ENCODE measurements at places on chromosomes 7 and 10. TPM values are rescaled to one million over a fixed set of nuclear protein-coding genes. Genes with fewer than 3 reads are reported as not detected.
A peak's percentile ranks its signal among the peaks of the same experiment; 100 is the strongest.

TAS2R4 gene
- 1.3 TPM for total RNA-seq

DNA sequence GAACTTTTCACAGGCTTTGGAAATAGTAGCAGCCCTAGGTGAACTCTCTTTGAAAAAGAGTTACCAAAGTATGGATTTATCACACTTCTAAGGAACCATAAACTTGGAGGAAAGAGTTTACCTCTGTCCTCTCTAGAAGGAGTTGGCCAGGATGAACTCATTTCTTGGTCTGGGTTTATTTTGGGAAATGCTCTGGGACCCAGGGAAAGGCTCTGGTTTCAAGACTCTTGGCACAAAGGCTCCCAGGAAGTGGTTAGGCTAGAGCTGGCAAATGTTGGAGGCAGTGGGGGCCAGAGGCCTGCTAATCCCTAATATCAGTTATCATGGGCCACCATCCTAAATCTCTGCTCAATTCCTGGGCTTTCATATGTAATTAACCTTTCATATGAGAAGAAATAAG, 36.3 kb upstream of the CDK6 start:
- no peaks in the 10 kb centered on the region for H3K27me3 ChIP-seq
- no peaks in the 10 kb centered on the region for H3K36me3 ChIP-seq
- no peaks in the 10 kb centered on the region for H3K4me1 ChIP-seq
- H3K27ac ChIP-seq = no peak overlapping the region

DNA sequence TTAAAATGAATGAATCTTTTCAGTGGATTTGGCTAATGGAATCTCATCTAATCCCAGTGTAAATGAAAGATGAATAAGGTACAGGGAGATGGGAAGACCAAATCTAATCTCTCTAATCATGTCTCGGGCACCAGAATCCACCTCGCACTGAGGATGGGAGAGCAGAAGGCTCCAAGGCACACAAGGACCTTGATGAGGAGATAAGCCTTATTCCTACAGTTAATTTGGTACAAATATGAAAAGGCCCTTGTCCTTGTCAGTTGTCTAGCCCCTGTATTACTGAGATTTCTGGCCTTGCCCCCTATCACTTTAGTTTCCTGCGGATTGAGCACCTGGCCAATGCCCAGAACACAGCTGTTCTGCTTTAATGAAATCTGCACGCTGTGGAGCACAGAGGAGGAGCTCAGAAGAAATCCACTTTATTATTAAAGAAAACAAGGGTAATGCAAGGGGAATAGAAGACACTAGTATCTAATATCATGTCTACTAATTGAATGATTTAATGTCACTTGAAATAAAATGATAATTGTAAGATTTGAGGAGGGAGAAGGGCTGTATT, 321.4 kb upstream of the HGF start:
- no peaks in the 10 kb centered on the region for H3K4me1 ChIP-seq
- no peak for DNase-seq
- H3K27me3 ChIP-seq = no peaks in the 10 kb centered on the region
- H3K4me3 ChIP-seq = no peak overlapping the region

SLC26A4 gene
- total RNA-seq = 0.33 TPM

DNA sequence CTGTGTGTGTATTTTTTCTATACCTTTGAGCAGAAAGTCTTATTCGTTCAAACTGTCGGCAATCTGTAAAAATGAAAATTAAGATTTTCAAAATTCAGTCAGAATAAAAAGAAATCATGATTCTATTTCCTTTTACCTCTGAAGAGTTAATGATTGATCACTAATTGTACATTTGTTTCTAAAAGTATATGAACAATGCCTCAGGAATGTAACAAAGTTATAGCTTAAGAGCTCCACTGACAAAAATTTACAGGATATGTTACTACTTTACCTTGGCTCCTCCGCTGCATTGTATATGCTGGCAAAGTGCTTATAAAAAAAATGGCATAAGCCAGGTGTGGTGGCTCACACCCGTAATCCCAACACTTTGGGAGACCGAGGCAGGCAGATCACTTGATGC, 225.7 kb downstream of the VTI1A start:
- H3K4me3 ChIP-seq = no peak overlapping the region
- DNase-seq = no peak
- no peaks in the 10 kb centered on the region for H3K27me3 ChIP-seq
- H3K27ac ChIP-seq = no peak overlapping the region
- H3K36me3 ChIP-seq = no peaks in the 10 kb centered on the region
- H3K4me1 ChIP-seq = no peaks in the 10 kb centered on the region

DNA sequence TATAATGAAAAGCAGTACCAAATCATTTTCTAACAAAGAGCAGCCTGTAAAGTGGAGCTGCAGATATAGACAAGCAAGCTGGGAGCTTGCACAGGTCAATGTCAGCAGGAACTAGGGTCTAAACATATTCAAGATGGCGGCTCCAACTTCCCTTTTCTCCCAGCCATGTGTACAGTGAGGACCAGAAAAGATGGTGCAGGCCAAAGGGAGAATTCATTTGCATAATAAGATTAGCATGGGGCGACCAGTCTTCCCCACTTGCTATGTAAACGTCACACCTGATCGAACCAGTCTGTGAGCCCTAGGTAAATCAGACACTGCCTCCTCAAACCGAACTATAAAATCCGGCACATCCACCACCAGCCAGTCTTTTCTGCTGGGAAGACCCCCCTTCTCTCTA, 4.4 kb upstream of the RAPGEF5 start:
- H3K27me3 ChIP-seq = no peaks in the 10 kb centered on the region
- H3K4me3 ChIP-seq = no peak overlapping the region
- peaks cover 19% of the 10 kb centered on the region for H3K4me1 ChIP-seq
- no peak for DNase-seq

GRCh38 chr7:106177300-106177690, 65.2 kb upstream of the SYPL1 start:
- H3K36me3 ChIP-seq = no peaks in the 10 kb centered on the region
- H3K4me1 ChIP-seq = peaks cover 22% of the 10 kb centered on the region
- H3K27me3 ChIP-seq = no peaks in the 10 kb centered on the region

DNA sequence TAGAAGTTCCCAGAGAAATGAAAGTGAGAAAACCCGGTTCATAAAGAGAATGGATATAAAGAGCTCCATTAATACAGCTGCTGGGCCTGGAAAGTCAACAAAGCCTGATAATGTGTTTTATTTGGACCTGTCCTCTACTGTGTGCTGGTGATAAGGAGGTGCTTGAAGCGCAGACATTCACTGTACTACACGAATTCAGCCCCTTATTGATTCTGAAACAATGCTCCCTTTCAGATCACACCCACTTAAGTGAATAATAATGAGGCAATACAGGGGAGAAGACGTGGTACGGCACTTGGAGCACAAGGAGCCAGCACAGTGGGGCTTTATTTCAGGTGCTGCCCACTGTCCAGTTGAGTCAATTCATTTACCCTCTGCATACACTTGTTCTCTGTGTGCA, 260.8 kb downstream of the FGFR2 start:
- no peaks in the 10 kb centered on the region for H3K27me3 ChIP-seq
- H3K36me3 ChIP-seq = no peaks in the 10 kb centered on the region
- H3K4me1 ChIP-seq = peaks cover 19% of the 10 kb centered on the region
- no peak for DNase-seq

SRPK2 gene
- total RNA-seq = 23.4 TPM

DNA sequence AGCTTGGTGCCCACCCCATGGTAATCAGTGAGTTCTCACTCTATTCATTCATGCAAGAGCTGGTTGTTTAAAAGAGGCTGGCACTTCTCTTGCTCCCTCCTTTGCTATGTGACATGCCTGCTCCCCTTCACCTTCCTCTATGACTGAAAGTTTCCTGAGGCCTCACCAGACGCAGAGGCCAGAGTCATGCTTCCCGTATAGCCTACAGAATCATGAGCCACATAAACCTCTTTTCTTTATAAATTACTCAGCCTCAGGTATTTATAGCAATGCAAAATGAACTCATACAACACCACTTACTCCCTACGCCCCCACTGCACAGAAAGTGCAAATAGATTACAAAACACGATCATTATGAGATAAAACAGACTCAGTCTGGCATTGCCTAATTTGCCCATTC, 39.0 kb downstream of the SEC61G start:
- H3K27ac ChIP-seq = no peak overlapping the region
- DNase-seq = no peak
- H3K36me3 ChIP-seq = no peaks in the 10 kb centered on the region
- H3K27me3 ChIP-seq = no peaks in the 10 kb centered on the region
- no peak overlapping the region for H3K4me3 ChIP-seq
- no peaks in the 10 kb centered on the region for H3K4me1 ChIP-seq

DNA sequence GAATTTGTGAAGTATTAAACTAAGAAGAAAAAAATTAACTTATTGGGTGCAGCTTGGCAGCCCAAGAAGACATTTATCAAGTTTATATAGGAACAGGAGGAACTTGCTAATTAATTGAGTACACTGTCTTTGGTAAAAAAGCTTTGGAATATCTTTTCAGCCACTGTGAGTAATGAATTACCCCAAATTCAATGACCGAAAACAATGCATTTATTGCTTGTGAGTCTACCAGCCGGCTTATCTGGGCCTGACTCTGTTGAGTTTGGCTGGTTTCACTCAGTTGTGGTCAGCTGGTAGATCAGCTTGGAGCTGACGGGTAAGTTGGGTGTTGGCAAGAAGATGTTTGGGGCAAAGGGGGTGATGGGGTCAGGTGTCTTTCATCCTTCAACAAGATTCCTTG, 11.6 kb downstream of the GNG11 start:
- H3K4me3 ChIP-seq = no peak overlapping the region
- no peak for DNase-seq
- no peaks in the 10 kb centered on the region for H3K36me3 ChIP-seq
- H3K27me3 ChIP-seq = no peaks in the 10 kb centered on the region
- no peak overlapping the region for H3K27ac ChIP-seq
- no peaks in the 10 kb centered on the region for H3K4me1 ChIP-seq

MINDY4 gene
- total RNA-seq = 7.5 TPM

GRCh38 chr7:20218279-20218678, 1.1 kb upstream of the MACC1 start:
- peaks cover 40% of the 10 kb centered on the region for H3K4me1 ChIP-seq
- no peak for DNase-seq

- peak; percentile 44 for DNase-seq
- H3K4me3 ChIP-seq = no peak overlapping the region
- peaks cover 17% of the 10 kb centered on the region for H3K4me1 ChIP-seq
- H3K36me3 ChIP-seq = no peaks in the 10 kb centered on the region
These were observed 11.7 kb downstream of the PLAC9 start for GRCh38 chr10:80144067-80144695.

GRCh38 chr7:12401538-12402364, 1.9 kb downstream of the VWDE start:
- H3K27ac ChIP-seq = no peak overlapping the region
- H3K4me3 ChIP-seq = no peak overlapping the region
- H3K27me3 ChIP-seq = no peaks in the 10 kb centered on the region
- H3K4me1 ChIP-seq = peaks cover 13% of the 10 kb centered on the region
- no peaks in the 10 kb centered on the region for H3K36me3 ChIP-seq
- no peak for DNase-seq

Data from body of pancreas (tissue), 4 donors.